ENCODE measurements at places on chromosomes 13 and 19.
A peak's percentile ranks its signal among the peaks of the same experiment; 100 is the strongest.

- no peak for DNase-seq
Measured at GRCh38 chr13:104411141-104411765, 1345.0 kb upstream of the SLC10A2 start.

DNA sequence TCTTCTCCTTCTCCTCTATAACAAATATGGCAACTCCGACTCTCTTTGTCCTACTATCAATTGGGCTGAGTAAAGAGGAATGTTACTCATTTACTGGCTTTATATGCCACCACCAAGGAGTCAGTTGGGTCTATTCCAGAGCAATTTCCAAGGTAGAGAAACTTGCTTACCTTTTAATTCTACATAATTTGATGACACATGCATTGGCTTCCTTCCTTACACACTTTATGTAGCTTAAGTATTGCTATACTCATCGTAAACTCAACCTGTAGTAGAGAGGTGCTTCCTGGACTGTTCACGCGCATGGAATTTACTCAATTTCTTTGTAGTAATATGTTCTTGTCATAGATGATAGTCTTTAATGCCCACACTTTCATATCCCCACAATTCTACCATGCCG lies 160.7 kb downstream of the LMO7 start:
- DNase-seq: no peak

DNA sequence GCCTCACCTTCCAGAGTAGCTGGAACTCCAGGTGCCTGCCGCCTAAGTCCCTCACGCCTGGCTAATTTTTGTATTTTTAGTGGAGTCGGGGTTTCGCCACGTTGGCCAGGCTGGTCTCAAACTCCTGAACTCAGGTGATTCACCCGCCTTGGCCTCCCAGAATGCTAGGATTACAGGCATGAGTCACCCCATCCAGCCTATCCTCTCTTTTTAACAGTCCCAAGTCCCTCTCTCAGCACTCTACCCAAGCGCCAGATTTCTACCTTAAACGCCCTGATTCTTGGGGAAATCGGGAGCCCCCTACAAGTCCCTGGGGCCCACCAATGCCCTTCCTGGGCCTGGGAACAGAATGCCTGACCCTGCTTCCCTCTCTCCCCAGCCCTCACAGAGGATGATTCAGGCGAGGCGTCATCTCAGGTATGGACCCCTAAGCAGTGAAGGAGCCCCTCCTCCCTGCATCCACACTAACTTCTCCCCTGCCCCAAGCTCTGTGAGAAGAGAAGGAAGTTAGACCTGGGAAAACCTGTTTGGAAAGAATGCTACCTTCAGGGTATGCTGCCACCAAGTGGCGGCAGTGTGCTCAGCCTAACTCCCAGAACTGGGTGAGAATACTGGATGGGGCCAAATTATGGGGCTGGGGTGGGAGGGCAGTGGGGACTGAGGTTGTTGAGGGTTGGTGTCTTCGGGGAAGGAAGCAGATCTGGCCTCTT lies 20.8 kb upstream of the EBI3 start:
- DNase-seq: peak; percentile 48

GRCh38 chr13:40626561-40626960 lies 39.9 kb downstream of the FOXO1 start:
- no peak for DNase-seq

GRCh38 chr13:50544211-50544610 lies 299.3 kb downstream of the DLEU7 start:
- DNase-seq: no peak

GRCh38 chr13:94933230-94933751 lies 220.9 kb upstream of the SOX21 start:
- no peak for DNase-seq

DNA sequence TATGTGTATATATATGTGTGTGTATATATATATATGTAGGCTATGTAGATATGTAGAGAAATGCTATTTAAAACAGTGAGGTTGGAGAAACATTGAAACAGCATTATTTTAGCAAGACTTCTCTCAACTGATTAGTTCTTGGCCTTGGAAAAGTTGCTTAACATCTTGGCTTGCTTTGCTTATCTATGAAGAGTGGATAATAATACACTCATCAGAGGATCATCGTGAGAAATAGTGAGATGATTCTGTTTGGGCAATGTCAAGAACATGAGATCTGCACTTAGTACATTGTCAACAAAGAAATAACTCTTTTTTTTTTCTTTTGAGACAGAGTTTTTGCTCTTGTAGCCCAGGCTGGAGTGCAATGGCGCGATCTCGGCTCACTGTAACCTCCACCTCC lies 128.3 kb downstream of the KLF5 start:
- no peak for DNase-seq

GRCh38 chr19:19185853-19186740 lies 5.9 kb downstream of the BORCS8 start:
- peak; percentile 55 for DNase-seq

- DNase-seq: peak; percentile 31
Measured at GRCh38 chr19:45152504-45153338, 8.1 kb downstream of the NKPD1 start.

DNA sequence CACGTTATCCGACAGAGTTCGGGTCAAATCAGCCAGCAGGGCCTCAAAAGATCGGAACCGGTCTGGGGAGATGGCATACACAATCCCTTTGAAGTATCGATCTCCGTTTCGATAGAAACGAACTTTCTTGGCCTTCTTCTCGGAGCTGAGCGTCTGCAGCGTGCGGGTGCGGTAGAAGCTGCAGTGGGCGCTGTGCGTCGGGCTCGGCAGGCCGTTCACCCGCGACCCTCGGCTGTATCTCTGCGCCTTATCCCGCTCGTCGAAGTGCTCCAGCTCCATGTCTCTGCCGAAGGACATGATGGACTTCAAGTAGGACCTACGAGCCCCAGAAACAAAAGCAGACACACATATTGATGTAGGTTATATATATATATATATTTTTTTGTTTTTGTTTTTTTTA lies 5.3 kb downstream of the DCLK1 start:
- no peak for DNase-seq

DNA sequence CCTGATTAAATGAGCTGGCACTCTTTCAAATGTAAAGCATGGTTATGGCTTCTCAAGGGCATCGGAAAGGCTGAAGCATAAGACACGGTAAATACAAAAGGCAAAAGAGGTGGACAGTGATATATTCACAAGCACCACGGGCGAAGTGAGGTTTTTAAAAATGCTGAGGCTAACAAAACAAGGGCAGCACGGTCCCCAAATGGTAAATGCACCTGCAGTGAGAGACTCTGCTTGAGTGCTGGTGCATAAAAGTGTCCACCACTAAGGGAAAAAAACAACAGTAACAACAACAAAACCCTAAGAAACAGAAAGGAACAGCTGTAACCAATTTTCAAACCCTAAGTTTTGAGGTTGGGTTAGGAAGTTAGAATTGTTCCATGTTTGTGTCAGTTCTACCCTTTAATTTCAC lies 234.9 kb downstream of the PCDH9 start:
- no peak for DNase-seq

DNA sequence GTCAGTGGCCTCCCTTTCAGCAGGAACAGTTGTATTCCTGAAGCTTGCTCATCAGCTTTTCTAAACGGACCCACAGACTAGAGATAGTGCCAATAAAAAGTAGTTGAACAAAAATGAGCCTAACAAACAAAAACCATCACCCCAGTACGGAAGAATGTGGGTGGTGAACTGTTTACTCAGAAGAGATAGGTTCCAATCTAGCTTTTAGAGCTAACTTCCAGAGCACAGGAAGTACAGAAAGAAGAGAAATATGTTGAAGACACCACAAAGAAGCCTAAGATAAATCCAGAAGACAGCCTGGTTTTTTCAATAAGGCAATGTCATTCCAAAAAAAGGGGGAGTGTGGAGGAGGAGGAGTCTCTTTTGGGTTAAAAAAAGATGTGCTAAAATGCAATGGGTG lies 2.8 kb upstream of the LMO7 start:
- peak; percentile 94 for DNase-seq

- DNase-seq: no peak
Measured at GRCh38 chr13:49716615-49717014, 25.3 kb upstream of the EBPL start.

GRCh38 chr13:45799451-45799850 lies 52.1 kb downstream of the SIAH3 start:
- no peak for DNase-seq

- DNase-seq: no peak
Measured at GRCh38 chr19:35872180-35872579, 3.8 kb downstream of the APLP1 start.

DNA sequence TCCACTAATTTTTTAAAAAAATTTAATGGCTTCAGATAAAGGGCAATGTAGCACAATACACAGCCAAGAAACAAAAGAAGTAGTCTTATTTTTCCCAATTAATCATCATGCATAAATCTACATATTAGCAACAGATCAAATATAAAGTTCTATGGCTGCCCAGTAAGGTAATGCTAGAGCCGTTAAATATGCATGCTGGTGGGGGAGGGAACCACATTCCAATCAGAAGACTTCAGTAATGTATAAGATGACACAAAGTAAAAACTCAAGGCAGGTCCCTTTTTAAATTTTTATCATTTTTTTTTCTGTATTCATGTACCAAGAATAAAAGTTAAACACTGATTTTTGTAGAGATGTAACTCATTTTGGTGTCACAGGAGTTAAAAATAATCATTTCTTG lies 62.0 kb downstream of the MPHOSPH8 start:
- DNase-seq: no peak

- DNase-seq: peak; percentile 37
Measured at GRCh38 chr13:29454931-29455481, 140.5 kb downstream of the SLC7A1 start.

DNA sequence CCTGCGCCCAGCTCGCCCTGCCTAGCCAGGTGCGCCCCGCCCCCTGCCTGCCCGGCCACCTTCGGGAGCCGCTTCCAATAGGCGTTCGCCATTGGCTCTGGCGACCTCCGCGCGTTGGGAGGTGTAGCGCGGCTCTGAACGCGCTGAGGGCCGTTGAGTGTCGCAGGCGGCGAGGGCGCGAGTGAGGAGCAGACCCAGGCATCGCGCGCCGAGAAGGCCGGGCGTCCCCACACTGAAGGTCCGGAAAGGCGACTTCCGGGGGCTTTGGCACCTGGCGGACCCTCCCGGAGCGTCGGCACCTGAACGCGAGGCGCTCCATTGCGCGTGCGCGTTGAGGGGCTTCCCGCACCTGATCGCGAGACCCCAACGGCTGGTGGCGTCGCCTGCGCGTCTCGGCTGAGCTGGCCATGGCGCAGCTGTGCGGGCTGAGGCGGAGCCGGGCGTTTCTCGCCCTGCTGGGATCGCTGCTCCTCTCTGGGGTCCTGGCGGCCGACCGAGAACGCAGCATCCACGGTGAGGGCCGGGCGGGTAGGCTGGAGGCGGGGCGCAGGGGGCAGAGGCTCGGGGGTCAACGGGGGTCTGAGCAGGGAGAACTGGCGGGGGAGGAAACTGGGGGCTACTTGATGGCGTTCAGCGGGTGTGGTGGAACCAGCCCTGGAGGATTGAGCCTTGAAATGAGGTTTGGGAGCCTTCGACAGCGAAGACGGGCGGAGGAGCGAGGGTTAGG lies at the start of gene SPINT2:
Gene SPINT2 (plus strand): TSS at position 88 of the 727 bp plus-strand sequence. CDS start 320 bp downstream, at position 408.
- DNase-seq: no peak

DNA sequence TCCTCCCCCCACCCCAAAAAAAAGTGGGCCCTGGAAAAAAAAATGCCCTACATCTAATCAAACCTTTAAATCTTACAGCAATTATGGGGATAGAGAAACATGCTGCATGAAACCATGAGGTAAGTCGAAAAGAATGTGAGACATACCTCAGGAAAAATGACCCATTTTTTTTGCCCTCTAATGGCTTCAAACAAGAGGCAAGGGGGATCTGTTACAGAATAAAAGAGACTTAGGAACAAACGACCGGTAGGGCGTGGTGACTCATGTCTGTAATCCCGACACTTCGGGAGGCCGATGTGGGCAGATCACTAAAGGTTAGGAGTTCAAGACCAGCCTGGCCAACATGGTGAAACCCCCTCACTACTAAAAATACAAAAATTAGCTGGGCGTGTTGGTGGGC lies 8.4 kb downstream of the RGL3 start:
- peak; percentile 74 for DNase-seq

DNA sequence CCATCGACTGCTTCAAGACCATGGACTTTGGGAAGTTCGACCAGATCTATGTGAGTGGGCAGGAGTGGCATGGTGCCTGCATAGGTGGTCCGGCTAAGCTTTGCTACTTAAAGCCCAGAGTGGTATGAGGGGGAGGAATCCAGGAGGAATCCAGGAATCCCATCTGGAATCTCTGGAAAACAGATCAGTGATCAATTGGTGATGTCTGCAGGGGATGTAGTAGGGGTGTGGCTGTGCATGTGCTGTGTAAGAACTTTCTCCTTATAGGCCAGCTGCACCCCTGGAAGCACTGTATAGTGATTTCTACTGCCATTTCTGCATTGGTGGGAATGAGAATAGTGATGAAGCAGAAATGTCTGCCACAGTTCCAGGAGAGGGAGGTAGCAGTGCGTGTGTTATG lies 23.6 kb downstream of the PNPLA6 start:
- no peak for DNase-seq

- DNase-seq: no peak
Measured at GRCh38 chr13:36954542-36954941, 34.5 kb upstream of the SMAD9 start.
